ENCODE measurements at places on chromosomes 11 and 22. TPM values are rescaled to one million over a fixed set of nuclear protein-coding genes. Genes with fewer than 3 reads are reported as not detected.

GRCh38 chr22:30790366-30790765 lies 95.7 kb downstream of the OSBP2 start:
- no peaks in the 10 kb centered on the region for H3K4me1 ChIP-seq
- no peaks in the 10 kb centered on the region for H3K27me3 ChIP-seq
- H3K36me3 ChIP-seq, result no peaks in the 10 kb centered on the region
- DNase-seq, result no peak

The IGSF9B gene
- 2.1 TPM for polyA plus RNA-seq

GRCh38 chr11:128745311-128746136 lies 51.7 kb downstream of the FLI1 start:
- no peak overlapping the region for H3K4me3 ChIP-seq
- no peak overlapping the region for H3K27ac ChIP-seq
- H3K4me1 ChIP-seq, result no peaks in the 10 kb centered on the region
- no peaks in the 10 kb centered on the region for H3K36me3 ChIP-seq

- H3K27me3 ChIP-seq, result no peaks in the 10 kb centered on the region
- peaks cover 17% of the 10 kb centered on the region for H3K36me3 ChIP-seq
- peak; percentile 29 for DNase-seq
- peak overlapping the region; percentile 98 for H3K4me3 ChIP-seq
- no peak overlapping the region for H3K27ac ChIP-seq
Observed at GRCh38 chr11:811446-812245, 1.9 kb downstream of the RPLP2 start.

DNA sequence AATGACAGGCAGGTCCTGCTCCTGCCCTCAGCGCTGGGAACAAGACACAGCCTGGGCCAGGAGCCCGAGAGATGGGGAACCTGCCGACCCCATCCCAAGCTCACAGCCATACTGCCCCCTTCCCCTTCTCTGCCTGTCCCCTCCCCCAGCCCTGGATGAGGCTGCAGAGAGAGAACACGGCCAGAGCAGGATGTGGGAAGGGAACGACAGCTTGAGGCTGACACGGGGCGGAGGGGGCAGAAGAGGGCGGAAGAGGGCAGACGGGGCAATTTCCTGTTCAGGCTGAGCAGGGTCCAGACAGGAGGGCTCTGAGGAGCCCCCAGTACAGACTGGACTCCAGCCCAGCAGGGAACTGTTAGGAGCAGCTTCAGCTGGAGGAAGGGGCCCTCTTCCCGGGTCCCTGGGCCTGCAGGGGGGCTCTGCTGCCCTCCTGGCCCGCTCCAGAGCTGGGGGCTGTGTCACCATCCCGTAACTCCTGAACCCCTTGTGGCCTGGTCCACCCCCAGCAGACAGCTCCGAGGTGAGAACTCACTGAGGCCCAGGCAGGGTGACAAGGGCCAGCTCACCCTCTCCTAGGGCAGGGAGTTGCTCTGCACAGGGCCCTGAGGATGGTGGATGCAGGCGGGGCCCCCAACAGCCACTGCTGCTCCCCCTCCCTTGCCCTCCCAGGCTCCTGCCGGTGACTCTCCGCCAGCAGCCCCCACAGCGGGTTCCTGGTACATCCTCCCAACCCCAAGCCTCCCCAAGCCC lies 5.7 kb downstream of the CTSD start:
- H3K4me1 ChIP-seq, result peaks cover 19% of the 10 kb centered on the region
- DNase-seq, result no peak
- H3K27ac ChIP-seq, result no peak overlapping the region
- H3K36me3 ChIP-seq, result peaks cover 91% of the 10 kb centered on the region
- H3K27me3 ChIP-seq, result no peaks in the 10 kb centered on the region

Measured in small intestine (tissue), 16 donors.